ENCODE measurements at places on chromosomes 3 and 15.

GRCh38 chr3:8606701-8607231 is 37.8 kb downstream of the SSUH2 start:
- DNase-seq = no peak

DNA sequence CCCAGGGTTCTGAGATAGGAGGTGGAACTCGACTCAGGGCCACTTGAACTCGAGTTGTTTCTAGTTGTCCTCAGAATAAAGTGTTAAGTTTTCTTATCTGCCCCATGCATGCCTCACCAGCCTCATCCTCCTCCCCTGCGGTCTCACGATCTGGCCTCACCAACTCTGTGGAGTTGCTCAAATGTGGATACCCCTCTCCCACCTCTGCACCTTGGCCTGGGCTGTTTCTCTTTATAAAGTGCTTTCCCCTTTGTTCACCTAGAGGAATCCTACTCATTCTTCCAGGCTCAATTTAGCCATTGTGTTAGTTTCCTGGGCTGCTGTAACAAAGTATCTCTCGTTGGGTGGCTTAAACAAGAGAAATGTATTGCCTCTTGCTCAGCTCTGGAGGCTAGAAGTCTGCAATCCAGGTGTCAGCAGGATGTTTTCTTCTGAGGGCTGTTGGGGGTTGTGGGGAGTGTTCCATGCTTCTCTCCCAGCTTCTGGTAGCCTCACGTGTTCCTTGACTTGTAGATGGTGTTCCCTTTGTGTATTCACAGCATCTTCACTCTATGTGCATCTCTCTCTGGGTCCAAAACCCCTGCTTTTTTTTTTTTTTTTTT is 100.7 kb downstream of the MEX3B start:
- DNase-seq = no peak

DNA sequence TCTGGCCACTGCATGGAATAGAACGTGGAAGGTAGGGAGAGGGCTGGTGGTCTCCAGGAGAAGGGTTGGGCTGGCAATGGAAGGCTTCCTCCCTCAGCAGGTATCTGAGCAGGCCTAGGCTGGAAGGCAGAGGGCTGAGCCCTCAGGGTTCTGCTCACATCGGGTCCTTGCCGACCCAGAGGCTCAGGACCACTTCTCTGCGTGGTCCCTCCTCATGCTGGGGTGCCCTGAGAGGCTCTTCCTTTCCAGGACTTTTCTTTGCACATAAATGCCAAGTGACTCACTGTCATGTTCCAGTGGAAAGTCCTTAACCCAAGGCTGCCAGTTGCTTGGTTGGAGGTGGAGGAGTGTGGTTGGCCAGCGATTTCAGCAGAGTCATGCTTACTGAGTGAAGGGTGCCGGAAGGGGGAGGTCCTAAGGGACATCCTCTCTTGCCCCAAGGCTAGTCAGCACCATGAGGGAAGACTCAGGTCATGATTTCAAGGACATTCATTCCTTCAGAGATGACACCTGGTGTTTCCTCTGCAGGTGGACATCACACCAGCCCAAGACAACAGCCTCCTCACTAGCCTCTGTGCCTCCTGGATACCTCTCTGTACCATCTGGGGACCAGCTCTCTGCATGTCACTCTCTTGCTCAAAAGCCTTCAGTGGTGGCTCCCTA is 8.2 kb downstream of the SLC6A6 start:
- DNase-seq = peak; percentile 53

- no peak for DNase-seq
These were observed 18.8 kb downstream of the PLA2G4F start for GRCh38 chr15:42137461-42138261.

GRCh38 chr15:77028451-77029165 is 33.7 kb downstream of the PSTPIP1 start:
- no peak for DNase-seq

GRCh38 chr3:46895761-46896160 is 18.2 kb downstream of the PTH1R start:
- no peak for DNase-seq

All from SIG-M5 (cell line).